ENCODE measurements at places on chromosomes 5 and 9. TPM values are rescaled to one million over a fixed set of nuclear protein-coding genes. Genes with fewer than 3 reads are reported as not detected.

GRCh38 chr9:126456441-126457174 lies 130.0 kb downstream of the MVB12B start:
- no peaks in the 10 kb centered on the region for H3K4me1 ChIP-seq
- DNase-seq = no peak
- H3K36me3 ChIP-seq = no peaks in the 10 kb centered on the region
- H3K4me3 ChIP-seq = no peak overlapping the region
- H3K27ac ChIP-seq = no peak overlapping the region
- no peaks in the 10 kb centered on the region for H3K27me3 ChIP-seq

GRCh38 chr9:127662617-127663016 lies 44.2 kb upstream of the CFAP157 start:
- no peak overlapping the region for H3K4me3 ChIP-seq
- DNase-seq = no peak
- no peaks in the 10 kb centered on the region for H3K27me3 ChIP-seq
- H3K4me1 ChIP-seq = no peaks in the 10 kb centered on the region
- H3K36me3 ChIP-seq = peaks cover 61% of the 10 kb centered on the region

DNA sequence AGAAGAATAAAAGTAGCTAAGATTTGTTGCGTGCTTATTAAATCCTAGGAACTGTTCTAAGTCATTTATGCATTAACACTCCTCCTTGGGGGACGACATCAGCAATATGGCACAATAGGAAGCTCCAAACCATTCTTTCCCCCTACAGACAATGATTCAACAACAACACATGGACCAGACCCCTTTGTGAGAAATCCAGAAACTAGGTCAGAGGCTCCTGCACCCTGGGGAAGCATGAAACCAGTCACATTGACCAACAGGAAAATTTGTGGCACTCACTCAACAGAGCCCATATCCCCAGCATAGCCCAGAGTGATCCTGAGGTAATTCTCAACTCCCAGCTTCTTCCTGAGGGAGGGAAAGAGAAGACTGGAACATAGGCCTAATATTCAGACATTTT lies 294.4 kb downstream of the HINT1 start:
- no peaks in the 10 kb centered on the region for H3K36me3 ChIP-seq
- DNase-seq = no peak
- no peaks in the 10 kb centered on the region for H3K4me1 ChIP-seq
- no peak overlapping the region for H3K4me3 ChIP-seq
- no peaks in the 10 kb centered on the region for H3K27me3 ChIP-seq
- H3K27ac ChIP-seq = no peak overlapping the region

C5orf52 gene
- total RNA-seq = not detected

MEIKIN gene
- not detected for total RNA-seq

DNA sequence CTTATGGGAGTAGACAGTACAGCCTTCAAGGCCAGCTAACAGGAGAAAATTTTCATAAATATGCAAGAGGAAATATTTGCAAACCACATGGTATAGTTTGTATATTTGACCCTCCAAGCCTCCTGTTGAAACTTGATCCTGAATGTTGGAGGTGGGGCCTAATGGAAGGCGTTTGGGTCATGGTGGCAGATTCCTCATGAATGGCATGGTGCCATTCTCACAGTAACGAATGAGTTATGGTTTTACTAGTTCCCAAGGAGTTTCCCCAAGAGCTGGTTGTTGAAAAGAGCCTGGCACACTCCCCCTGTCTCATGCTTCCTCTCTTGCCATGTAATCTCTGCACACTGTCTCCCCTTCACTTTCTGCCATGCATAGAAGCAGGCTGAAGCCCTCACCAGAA lies 3.3 kb upstream of the PAIP1 start:
- DNase-seq = no peak
- no peaks in the 10 kb centered on the region for H3K36me3 ChIP-seq
- no peak overlapping the region for H3K27ac ChIP-seq
- no peaks in the 10 kb centered on the region for H3K27me3 ChIP-seq
- peaks cover 12% of the 10 kb centered on the region for H3K4me1 ChIP-seq

MEGF10 gene
- 0.71 TPM for total RNA-seq

DNA sequence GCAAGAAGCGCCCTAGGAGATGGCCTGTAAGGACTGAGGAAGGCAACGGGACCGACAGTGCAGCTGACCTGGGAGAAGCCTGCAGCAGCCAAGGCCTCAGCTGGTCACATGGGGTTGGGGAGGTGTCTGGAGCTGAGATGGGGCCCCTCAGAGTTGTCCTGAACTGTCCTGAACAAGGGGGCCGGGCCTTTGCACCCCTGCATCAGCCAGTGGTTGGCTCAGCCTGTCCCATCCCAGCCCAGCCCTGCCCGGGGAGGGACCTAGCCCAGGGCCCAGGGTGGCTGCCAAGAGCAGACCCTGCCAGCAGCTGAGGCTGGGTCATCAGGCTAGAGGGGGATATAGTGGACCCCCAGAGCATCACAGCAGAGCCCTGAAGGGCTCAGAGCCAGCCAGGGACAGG lies 122.8 kb upstream of the PPP1R26 start:
- no peaks in the 10 kb centered on the region for H3K4me1 ChIP-seq
- DNase-seq = no peak
- no peak overlapping the region for H3K27ac ChIP-seq
- no peak overlapping the region for H3K4me3 ChIP-seq
- H3K27me3 ChIP-seq = no peaks in the 10 kb centered on the region

- no peak overlapping the region for H3K4me3 ChIP-seq
- H3K27ac ChIP-seq = no peak overlapping the region
- H3K27me3 ChIP-seq = no peaks in the 10 kb centered on the region
- H3K36me3 ChIP-seq = no peaks in the 10 kb centered on the region
Observed at GRCh38 chr9:27483576-27483975, 40.5 kb upstream of the IFNK start.

- peak overlapping the region; percentile 87 for H3K27ac ChIP-seq
- DNase-seq = no peak
- peaks cover 26% of the 10 kb centered on the region for H3K36me3 ChIP-seq
- peak overlapping the region; percentile 75 for H3K4me3 ChIP-seq
- H3K27me3 ChIP-seq = no peaks in the 10 kb centered on the region
Observed at GRCh38 chr9:101397746-101398067, 711 bp downstream of the MRPL50 start.

CCNO gene
- total RNA-seq = 0.28 TPM

GRCh38 chr9:4515958-4516375 lies 25.7 kb downstream of the SLC1A1 start:
- H3K4me3 ChIP-seq = no peak overlapping the region
- no peak for DNase-seq
- no peaks in the 10 kb centered on the region for H3K36me3 ChIP-seq
- no peaks in the 10 kb centered on the region for H3K27me3 ChIP-seq
- no peak overlapping the region for H3K27ac ChIP-seq
- H3K4me1 ChIP-seq = no peaks in the 10 kb centered on the region

- H3K27me3 ChIP-seq = no peaks in the 10 kb centered on the region
- no peak overlapping the region for H3K4me3 ChIP-seq
- H3K27ac ChIP-seq = peak overlapping the region; percentile 70
Observed at GRCh38 chr9:133684936-133685361, 48.8 kb downstream of the DBH start.

DNA sequence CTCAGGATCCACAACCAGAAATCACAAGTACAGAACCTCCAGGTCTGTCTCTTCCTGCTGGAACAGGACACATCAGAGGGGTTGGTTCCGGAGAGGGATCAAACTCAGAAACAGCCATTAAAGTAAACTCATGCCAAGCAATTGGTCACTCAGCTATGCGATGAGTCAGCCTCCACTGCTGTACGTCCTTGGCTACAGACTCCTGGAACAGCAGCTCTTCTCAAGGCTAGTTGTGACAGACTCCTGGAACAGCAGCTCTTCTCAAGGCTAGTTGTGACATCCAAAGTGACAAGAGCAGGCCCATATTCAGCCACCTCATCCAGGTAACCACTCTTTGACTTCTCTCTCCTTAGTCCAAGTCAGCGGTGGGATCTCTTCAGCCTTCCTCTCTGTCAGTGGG lies at the start of gene SPINK13:
Gene SPINK13, plus strand, starts transcription at position 229 of the 400 bp plus-strand sequence. CDS start 1,279 bp downstream, outside the sequence.
- peak; percentile 61 for DNase-seq
- H3K36me3 ChIP-seq = no peaks in the 10 kb centered on the region
- no peak within 1 kb of the TSS for H3K27ac ChIP-seq
- no peak within 1 kb of the TSS for H3K4me3 ChIP-seq

- H3K27me3 ChIP-seq = no peaks in the 10 kb centered on the region
- H3K4me3 ChIP-seq = no peak overlapping the region
- H3K4me1 ChIP-seq = no peaks in the 10 kb centered on the region
- no peaks in the 10 kb centered on the region for H3K36me3 ChIP-seq
- no peak overlapping the region for H3K27ac ChIP-seq
Observed at GRCh38 chr9:105355781-105356180, 92.1 kb upstream of the FSD1L start.

PTTG1 gene
- 4.0 TPM for total RNA-seq

DNA sequence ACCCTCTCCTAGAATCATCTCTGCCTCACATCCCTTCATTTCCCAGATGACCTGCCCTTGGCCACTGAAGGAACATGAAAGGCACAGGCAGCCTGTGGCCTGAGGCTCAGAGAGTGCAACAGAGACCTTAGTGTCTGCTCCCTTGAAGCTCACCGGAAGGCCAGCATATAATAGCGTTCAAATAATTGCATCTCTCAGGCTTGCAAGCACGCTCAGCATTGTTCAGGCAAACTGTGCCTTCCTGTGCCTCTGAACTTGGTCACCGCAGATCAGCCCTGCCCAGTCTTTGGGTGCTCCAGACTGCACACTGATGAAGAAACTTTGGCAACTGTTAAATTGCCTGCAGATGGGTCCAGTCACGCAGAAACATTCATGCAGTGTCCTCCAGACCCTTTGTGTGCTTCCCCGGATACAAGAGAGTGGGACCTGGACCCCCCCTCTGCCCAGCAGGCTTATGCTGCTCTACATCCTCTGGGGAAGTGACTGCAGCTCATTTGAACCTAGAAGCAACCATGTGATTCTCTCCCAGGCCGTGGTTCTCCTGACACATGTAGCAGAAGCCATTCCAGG lies 216.0 kb upstream of the ANKRD55 start:
- no peak overlapping the region for H3K4me3 ChIP-seq
- H3K4me1 ChIP-seq = no peaks in the 10 kb centered on the region
- no peak for DNase-seq

GRCh38 chr9:129739432-129739831 lies 13.4 kb downstream of the PTGES start:
- H3K36me3 ChIP-seq = no peaks in the 10 kb centered on the region
- peaks cover 11% of the 10 kb centered on the region for H3K4me1 ChIP-seq
- no peak overlapping the region for H3K4me3 ChIP-seq
- no peaks in the 10 kb centered on the region for H3K27me3 ChIP-seq

CTNNAL1 gene
- 98.9 TPM for total RNA-seq

DNA sequence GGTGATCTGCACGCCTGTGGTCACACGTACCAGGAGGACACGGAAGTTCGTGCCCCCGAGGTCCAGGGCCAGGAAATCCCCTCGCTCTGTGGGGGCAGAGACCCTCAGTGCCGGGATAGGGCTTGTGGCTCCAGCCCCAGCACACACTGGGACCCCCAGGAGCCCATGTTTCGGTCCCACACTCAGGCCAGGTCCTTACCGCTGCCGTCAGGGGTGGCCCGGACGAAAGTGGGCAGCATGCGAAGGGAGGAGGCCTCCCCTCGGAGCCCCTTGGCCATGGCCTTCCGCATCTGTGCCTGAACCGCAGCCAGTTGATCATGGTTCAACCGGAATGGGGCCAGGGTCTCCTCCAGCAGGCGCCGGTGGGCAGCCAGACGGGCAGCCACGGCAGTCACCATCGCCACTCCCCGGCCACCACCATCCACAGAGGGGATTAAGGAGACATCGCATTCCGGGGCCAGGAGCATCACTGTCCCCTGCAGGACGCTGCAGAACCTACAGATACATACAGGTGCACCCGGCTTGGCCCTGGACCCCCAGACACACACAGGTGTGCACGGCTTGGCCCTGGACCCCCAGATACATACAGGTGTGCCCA lies 11.8 kb downstream of the HK3 start:
- H3K4me1 ChIP-seq = no peaks in the 10 kb centered on the region
- no peak overlapping the region for H3K27ac ChIP-seq
- H3K4me3 ChIP-seq = no peak overlapping the region
- H3K36me3 ChIP-seq = no peaks in the 10 kb centered on the region
- H3K27me3 ChIP-seq = no peaks in the 10 kb centered on the region

DNA sequence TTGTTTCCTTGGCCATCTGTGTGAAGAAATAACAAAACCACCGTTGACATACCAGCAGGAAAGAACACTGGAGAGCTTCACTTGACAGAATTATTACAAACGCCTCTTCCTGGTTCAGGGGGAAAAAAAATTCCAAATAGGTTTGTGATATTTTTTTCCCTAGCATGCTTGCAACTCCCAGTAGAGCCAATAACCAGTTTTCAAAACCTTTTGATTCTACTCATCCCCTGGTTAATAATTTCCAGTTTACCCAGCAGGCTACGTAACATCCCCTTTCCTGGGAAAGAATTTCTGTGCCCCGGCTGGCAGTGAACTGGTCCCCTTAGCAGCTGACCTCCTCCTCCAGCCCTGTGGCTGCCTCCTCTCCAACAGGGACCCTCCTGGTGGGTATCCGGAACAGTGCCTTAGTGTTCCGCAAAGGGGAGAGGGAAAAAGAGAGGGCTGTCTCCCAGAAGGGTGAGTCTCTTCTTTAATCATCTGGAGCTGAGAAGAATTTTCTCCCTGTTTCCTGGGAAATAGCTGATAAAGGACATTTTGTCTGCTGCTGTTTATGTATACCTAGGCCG lies 72.8 kb upstream of the BOD1 start:
- H3K27me3 ChIP-seq = no peaks in the 10 kb centered on the region
- no peaks in the 10 kb centered on the region for H3K4me1 ChIP-seq
- H3K4me3 ChIP-seq = no peak overlapping the region
- H3K36me3 ChIP-seq = no peaks in the 10 kb centered on the region
- H3K27ac ChIP-seq = peak overlapping the region; percentile 76

- H3K4me3 ChIP-seq = no peak overlapping the region
- H3K4me1 ChIP-seq = no peaks in the 10 kb centered on the region
Observed at GRCh38 chr5:115939059-115939458, 23.2 kb upstream of the LVRN start.

- DNase-seq = no peak
- H3K27me3 ChIP-seq = no peaks in the 10 kb centered on the region
- H3K4me1 ChIP-seq = peaks cover 15% of the 10 kb centered on the region
Observed at GRCh38 chr5:59158165-59158564, 575.3 kb downstream of the RAB3C start.

GRCh38 chr5:78601559-78602314 lies 46.8 kb downstream of the LHFPL2 start:
- H3K4me1 ChIP-seq = no peaks in the 10 kb centered on the region
- H3K4me3 ChIP-seq = no peak overlapping the region
- H3K27me3 ChIP-seq = no peaks in the 10 kb centered on the region
- no peak for DNase-seq
- H3K36me3 ChIP-seq = no peaks in the 10 kb centered on the region

TEX48 gene
- not detected for total RNA-seq

CYFIP2 gene
- total RNA-seq = 55.4 TPM

DNA sequence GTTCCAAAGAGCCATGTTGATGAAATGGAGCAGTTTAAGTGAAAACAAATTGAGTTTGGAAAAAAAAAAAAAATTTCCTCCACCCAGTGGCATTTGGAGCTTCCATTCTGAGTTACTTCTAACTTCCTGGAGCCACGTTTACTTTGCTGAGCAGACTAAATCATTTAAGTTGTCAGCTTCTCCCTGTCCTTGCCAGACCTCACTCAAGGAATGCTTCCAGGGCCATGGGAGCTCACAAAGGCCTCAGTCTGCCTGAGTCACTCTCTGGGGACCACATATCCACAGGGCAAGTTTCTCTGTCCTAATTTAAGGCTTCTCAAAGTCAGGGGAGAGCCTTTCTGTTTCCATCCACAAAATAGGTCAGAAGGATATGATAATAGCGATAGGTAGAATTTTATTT lies 210.3 kb upstream of the TNC start:
- no peak overlapping the region for H3K4me3 ChIP-seq
- H3K4me1 ChIP-seq = peaks cover 12% of the 10 kb centered on the region
- H3K27ac ChIP-seq = no peak overlapping the region
- no peaks in the 10 kb centered on the region for H3K36me3 ChIP-seq
- DNase-seq = no peak

- no peak overlapping the region for H3K4me3 ChIP-seq
- H3K36me3 ChIP-seq = no peaks in the 10 kb centered on the region
- H3K27me3 ChIP-seq = no peaks in the 10 kb centered on the region
- H3K4me1 ChIP-seq = no peaks in the 10 kb centered on the region
- H3K27ac ChIP-seq = no peak overlapping the region
Observed at GRCh38 chr5:133259199-133259997, 207.6 kb downstream of the HSPA4 start.

Data from right atrium auricular region (tissue), 2 donors.